Activated CD4-positive, alpha-beta T cell treated with anti-CD3 and anti-CD28 coated beads for 36 hours (primary cell): ENCODE measurements at places on chromosomes 11 and 22.
A peak's percentile ranks its signal among the peaks of the same experiment; 100 is the strongest.

DNA sequence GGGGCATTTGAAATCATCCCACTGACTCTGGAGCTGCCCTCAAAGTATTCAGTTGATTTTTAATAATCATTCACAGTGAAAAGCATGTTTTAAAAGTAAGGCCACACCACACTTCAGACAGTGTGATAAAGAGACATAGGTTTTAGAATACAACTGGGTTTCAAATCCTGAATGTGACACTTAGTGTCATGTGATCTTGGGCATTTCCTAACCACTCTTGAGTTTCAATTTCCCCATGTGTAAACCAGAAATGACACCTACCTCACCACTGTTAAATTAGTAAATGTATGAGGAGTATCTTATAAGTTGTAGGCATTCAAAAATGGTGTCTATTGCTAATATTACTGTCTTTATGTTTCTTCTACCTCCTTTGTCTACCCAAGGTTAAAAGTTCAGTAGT is 5.4 kb downstream of the TMEM123 start:
- DNase-seq = no peak

DNA sequence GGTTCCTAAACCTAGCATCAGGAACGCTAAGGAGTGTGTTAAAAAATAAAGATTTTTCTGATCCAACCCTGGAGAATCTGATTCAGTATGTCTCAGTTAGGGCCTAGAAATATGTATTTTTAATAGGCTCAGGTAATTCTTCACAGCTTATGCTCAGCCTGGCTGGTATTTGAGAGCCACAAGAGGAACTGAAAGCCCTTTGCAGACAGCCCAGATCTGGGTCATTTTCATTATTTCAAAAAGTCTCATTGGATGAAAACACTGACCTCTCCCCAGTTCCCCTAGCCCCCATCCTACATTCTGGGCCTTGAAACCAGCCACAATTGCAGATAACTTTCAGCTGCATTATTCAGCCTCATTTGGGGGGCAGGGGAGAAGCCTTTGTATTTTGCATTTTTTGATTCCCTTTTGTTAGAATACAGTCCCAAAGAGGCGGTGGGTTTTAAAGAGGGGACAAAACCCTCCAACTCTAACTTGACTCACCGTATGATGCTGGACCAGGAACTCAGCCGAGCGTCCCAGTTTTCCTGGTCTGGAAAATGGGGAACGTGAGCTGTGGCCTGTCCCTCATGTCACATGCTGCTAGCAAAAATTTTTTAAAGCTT is 66.0 kb upstream of the LARGE1 start:
- DNase-seq = no peak

DNA sequence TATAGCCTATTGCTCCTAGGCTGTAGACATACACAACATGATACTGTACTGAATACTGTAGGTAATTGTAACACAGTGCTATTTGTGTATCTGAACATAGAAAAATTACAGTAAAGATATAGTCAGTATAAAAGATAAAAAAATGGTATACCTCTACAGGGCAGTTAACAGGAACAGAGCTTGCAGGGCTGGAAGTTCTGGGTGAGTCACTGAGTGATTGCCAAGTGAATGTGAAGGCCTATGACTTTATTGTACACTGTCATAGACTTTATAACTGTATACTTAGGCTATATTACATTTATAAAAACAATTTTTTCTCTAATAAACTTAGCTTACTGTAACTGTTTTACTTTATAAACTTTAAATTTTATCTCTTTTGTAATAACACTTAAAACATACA is 332.4 kb upstream of the ARHGAP42 start:
- no peak for DNase-seq

DNA sequence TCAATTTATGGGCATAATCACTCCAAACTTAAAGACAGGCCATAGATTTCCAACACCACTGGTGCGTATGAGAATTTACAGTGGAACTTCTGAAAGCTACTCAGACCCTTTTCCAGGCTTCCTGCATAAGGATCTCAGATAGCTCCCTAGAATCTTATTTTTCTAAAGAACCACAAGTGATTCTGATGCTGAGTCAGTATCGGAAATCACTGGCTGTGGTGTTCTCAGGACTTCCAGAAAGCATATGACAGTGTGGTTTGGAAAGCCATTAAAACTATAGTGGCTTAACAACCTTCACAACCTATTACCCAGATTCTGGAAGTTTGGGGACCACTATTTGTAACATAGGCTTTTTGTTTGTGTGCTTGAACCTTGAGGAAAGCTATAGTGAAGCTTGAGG is 756.0 kb downstream of the DLG2 start:
- DNase-seq = no peak

DNA sequence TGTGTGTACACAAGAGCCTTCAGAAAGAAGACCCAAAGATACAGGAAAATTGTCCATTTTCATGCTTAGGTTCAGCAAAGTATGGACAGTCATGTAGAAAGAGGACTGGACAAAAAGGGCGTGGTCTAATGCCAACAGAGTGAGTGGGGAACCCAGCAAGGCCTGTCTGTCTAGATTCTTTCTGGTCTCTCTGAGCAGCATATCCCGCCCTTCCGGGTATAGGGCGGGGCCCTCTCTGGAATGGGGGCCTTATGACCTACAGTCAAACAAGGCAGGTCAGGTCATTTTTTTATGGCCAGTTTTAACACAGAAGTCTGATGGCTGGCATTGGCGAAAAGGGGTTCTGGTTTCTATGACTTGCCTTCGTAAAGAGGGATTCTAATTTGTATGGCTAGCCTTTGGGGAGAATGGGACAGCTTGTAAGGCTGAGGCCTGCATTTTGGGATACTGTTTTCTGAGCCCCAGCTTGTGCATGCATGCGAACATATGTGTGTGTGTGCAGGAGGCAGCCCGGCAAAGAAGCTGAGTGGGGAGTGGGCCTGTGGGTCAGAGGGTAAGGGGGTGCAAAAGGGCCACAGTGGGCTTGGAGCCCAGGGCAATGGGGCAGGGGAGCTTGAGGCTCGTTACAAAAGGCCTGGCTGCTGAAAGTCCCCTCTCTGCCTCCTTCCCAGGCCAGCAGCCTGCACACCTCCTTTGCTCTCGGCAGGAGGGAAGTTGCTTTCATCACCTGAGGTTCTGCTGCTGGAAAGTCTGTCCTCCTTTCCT is 130.5 kb upstream of the B3GAT1 start:
- no peak for DNase-seq

GRCh38 chr11:64643256-64643881 is 52.3 kb downstream of the SLC22A12 start:
- no peak for DNase-seq

- DNase-seq = no peak
Observed at GRCh38 chr11:69448471-69449284, 32.8 kb upstream of the LINC01488 start.

DNA sequence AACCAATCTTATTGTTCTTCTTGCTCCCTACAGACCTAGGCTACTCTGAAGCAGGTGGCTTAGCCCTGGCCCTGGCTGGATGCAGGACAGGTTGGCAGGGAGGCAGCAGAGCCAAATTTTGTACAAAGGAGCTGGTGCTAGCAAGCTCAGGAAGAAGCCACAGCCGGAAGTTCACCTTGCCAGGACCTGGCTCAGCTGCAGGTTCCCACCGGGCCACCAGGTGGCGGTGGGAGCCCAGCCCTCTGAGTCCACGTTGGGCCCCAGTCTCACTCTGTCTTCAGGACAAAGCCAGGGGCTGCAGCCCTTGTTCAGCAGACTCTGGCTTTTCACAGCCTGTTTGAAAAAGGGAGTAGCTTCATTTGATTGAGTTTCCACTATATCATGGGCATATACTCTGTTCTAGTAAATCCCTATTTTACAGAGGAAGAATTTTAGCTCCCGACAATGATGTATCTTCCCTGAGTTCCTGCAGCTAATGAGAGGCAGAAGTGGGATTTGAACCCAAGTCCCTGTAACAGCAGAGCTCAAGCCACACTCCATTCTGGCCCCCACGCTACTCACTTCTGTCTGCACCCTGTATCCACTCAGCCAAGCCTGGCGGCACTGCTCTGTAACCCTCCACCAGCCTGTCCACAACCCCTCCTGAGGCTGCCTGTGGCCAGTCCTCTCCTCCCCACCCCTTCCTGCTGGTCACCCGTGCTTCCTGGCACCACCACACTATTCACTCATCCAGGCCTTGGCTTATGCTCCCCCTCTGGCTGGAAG is 3.3 kb downstream of the TKFC start:
- peak; percentile 90 for DNase-seq

GRCh38 chr11:128262463-128263345 is 324.7 kb downstream of the ETS1 start:
- no peak for DNase-seq

- peak; percentile 62 for DNase-seq
Observed at GRCh38 chr11:118295815-118296454, 8.6 kb upstream of the CD3E start.

DNA sequence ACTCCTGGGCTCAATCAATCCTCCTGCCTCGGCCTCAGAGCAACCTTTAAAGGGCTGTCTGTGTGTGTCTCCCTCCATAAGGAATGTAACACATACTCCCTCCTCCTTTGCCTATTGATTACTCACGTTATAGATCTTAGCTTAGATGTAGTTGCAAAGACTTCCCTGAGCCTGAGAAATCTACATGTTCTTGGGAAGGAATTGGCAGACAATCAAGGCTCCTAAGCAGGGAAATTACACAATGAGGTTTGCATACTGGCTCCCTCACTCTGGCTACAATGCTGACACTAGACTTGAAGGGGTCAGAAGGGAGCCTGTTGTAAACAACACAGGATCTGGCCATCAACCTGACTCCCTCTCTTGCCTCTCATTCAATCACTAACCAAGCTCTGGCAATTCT is 5.2 kb upstream of the OLFML1 start:
- DNase-seq = no peak

- no peak for DNase-seq
Observed at GRCh38 chr11:130070846-130071200, 1.1 kb downstream of the APLP2 start.

- peak; percentile 76 for DNase-seq
Observed at GRCh38 chr22:50621356-50621880, 6.5 kb downstream of the ARSA start.

DNA sequence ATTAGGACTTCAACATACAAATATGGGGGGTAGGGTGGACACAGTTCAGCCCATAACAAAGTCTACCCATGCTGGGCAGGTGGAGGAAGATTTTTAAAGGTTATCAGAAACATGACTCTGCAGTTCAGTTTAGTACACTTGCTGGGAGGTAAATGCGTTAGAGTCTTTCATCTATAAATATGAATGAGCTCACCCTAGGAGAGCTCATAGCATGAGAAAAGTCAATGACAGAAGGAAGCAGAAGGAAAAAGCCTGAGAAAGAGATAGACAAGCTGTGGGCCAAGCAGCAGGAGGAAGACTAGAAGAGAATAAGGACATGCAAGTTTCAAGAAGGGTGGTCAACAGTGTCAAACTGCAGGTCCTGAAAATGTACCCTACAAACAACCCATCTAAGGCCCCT is 27.0 kb upstream of the FSHB start:
- no peak for DNase-seq

DNA sequence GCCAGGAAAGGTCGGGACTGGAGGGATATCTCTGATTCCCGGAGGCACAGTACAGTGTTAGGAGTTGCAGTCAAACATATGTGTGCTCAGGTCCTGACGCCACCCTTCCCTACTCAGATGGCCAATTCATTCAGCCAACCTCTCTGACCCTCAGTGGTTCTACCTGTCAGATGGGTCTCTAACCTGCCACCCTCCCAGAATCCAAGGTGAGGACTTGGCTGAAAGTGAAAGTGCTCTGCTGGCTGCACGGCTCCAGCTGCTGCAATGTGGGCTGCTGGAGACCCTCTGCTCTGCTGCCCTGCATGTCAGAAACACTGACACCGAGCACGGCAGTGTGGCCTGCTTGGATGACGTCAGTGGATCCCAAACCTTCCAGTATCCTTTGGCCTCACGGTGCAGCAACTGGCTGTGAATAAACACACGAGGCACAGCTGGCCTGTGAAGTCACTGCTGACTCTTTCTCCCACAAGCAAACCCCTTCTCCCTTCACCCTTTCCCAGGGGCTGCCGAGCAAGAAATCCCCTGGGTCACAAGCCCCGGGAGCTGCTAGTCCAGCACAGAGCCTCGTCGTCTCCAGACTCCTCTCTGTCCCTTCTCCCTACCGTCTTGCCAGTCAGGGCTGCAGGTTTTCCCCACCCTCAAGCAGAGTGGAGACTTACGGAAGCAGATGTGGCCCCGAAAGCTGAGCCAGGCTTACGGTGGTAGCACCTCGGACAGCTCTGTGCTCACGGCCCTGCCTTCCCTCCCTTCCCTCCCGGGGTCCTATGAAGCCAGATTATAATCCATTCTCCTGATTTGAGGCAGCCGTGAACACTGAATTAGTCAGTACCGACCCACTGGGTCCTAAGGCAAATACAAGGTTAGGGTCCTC is 24.3 kb downstream of the KIAA0930 start:
- DNase-seq = no peak

DNA sequence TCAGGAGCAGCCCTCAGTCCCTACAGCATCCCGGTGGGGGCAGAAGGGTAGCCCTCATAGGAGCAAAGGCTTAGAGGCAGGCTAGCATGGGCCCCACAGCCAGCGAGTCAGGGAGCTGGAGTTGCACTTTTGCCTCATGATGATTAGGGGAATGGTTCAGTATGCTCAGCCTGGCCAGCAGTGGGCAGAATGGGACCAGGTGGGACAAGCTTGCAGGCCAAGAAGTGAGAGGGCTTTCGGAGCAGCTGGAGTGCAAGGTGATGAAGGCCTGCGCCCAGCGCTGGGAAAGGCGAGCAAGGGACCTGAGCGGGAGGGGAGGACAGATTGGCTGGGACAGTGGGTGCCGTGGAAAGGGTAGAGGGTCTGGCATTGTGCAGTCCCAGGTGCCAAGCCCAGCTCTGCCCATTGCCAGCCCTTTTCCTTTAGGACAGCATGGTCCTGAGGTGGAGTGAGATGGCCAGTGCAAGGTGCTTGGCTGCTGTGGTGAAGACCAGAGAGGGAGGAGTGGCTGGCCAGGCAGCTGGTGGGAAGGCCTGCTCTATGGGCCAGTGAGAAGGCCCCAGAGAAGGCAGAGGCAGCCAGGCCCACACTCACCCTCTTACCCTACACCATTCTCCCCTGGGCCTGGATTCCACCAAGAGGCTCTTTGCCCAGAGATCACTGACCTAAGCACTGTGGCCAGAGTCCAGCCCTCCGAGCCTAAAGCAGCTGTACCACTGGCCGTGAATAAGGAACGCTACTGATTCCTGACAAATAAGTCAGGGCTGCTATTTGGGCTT is 47.9 kb upstream of the SUSD2 start:
- peak; percentile 43 for DNase-seq

DNA sequence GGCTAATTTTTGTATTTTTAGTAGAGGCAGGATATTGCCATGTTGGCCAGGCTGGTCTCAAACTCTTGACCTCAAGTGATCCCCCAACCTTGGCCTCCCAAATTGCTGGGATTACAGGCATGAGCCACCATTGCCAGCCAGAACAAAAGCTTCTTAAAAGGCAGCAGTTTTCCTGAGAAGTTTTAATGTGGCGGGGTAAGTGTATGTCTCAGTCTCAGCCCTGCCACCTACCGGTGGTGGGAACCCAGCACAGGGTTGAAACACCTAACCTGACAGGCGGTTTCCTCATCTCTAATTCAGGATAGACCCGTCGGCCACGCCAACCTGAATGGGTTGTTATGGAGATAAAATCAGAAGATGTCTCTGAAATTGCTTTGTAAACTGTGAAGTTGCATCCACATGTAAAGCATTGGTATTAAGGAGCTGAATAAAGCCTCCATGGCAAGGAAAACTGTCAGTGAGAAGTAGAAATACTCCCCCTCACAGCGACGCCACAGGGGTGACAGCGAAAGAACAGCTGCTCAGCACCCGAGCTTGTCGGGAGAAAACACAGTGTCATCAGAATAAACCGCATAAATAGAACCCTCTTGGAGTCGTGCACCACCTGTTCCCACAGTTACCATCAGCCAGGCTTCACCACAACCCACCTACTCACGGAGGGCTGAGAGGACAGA is 165.9 kb upstream of the NCAM1 start:
- DNase-seq = peak; percentile 64
